ENCODE measurements at places on chromosomes 2 and 18. TPM values are rescaled to one million over a fixed set of nuclear protein-coding genes. Genes with fewer than 3 reads are reported as not detected.

The UGT1A8 gene
- 15.1 TPM for total RNA-seq

- DNase-seq = no peak
These were observed 40.2 kb downstream of the SCTR start for GRCh38 chr2:119483896-119484718.

DNA sequence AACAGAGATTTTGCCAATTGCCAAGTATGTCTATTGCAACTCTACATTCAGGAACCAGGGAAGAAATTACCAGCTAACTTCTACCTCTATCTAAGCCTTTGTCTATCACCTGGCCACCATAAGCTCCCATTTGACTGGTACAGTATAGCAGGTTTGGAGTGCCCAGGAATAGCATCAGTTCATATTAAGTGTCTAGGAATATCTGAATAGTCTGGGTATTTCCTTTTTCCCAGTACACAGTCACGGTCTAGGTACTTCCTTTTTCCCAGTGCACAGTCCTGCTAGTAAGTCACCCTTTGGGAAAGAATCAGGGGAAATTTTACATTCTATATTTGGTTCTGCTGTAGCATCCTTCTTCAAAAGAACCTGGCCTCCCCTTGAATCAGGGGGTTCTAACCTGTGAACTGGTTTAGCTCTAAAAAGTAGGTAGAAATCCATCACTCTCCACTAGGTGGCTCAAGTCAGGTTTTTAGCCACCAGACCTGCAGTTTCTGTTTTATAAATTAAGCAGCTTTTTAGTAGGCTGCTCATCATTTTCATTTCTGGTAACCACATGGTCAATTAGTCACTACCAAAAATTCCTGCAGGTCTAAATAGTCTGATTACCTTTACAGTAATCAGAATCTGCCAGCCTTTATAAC lies 49.3 kb upstream of the DNAJC10 start:
- no peak for DNase-seq

DNA sequence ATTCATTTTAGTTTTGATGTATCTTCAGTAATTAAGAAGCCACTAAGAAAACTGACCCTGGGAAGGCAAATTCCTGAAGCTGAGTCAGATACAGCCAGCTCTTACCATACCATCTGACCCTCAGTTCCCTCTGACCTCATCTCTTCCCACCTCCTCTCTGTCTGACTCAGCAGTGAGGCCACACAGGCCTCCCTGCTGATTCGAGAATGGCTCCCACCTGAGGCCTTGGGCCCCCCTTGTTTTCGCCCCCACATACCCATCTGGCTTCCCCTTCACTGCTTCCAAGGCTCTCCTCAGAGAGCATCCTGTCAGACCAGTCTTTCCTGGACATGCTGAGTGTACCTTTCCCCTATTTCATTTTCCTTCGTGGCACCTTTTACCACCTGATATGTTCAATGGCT lies 71.0 kb upstream of the CYP1B1 start:
- peak; percentile 99 for DNase-seq

GRCh38 chr2:71578767-71579342 lies 125.5 kb downstream of the DYSF start:
- DNase-seq = no peak

DNA sequence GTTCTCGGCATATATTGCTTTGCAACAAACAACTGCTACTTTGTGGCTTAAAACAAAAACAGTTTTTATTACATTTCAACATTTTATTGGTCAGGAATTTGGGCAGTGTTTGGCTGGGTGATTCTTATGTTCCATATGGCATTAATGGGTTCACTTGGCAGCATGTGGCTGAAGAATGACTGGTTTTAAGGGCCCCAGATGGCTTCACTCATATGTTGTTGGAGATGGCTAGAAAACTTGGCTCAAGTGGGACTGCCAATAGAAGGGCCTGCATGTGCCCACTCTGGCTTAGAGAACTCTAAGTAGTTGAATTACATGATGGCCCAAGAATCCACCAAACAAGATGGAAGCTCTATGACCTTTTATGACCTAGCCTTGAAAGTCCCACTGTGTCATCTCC lies 86.1 kb downstream of the FASTKD2 start:
- no peak for DNase-seq

DNA sequence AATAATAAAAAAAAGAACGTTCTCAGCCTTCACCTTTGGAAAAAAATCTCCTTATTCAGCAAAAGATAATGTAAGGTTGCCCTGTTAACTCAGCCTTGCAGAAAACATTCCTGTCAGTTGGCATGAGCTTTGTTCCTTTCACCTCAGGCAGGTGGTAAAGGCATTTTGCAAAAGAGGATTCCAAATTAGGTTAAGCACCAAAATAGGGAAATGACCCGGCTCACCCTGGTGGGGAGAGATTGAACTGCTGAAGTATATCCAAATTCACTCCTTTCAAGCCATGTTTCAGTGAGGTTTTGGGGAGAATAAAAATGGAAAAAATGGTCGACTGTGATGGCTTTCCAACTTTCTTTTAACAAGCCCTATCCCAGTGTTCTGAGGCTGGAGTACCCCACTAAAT lies 1988.8 kb upstream of the PIK3C3 start:
- no peak for DNase-seq

The IL37 gene
- not detected for total RNA-seq

- no peak for DNase-seq
These were observed 35.9 kb downstream of the TMEM18 start for GRCh38 chr2:641164-641871.

DNA sequence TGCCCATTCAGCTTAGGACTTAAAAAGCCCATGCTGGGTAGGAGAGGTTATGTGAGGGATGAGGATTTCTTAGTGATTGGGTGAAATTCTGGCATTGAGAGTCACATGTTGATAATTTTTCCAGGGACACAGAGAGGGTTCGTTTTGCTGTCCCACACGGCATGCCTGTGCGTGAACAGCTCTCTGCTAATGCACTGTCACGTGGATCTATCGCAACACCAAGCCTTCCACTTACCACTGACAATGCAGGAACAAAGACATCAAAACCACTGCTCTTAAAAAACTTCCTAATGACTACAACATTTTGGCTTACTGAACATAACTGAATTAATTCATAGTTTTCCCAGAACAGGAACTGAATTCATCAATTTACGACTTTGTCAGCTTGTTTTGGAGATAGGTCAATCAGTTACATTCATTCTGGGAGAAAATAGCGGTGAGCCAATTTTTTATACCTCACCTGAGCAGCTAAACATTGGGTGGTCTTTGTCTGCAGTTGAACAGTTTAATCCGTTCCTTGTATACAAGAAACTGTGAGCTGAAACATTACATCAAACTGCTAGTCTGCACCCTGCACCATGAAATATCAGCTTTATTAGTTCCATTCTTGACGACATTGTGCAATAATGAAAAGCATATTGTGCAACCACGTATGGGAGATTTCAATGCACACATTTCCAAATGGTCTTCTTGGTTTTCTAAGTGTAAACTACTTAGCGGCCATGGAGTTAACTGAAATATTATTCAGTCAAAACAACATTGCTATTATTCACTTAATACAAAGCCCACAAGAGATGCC lies 127.1 kb downstream of the LPIN1 start:
- DNase-seq = no peak

The DPYSL5 gene
- 1.9 TPM for total RNA-seq

DNA sequence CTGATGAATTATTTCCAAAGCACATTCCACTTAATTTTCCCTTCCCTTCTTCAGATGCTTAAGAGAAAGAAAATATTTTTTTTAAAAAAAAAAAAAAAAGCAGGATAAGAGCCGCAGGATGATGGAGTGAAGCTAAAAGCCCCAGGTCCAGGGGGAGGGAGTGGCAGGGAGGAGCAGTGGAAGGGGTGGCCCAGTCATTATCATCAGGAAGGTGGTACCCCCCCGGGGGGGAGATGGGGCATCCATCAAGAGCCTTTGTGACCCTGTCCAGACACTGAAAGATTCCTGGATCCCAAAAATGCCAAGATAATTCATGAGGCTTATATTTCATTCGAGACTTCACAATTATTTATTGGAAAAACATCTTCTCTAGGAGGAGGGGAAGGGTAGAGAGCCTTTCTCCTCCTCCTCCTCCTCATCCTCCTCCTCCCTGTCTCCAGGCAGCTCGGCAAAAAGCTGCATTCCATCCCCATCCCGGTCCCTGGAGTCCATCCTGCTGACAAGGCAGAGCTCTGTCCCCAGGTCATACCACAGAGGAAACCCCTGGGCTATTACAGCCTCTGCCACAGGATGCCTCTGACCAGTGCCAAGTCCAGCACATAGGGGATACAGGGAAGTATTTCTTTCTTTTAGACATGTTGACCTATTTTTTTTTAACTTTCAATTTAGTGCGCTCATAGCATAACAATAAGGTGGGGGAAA lies 125.3 kb downstream of the TWIST2 start:
- no peak for DNase-seq

The SLC5A7 gene
- total RNA-seq = not detected

The IL36G gene
- total RNA-seq = 0.80 TPM

The IL36B gene
- not detected for total RNA-seq

- DNase-seq = no peak
These were observed 5.8 kb upstream of the MEIS1 start for GRCh38 chr2:66428986-66429612.

The B4GALT6 gene
- 6.0 TPM for total RNA-seq

- DNase-seq = no peak
These were observed 42.3 kb downstream of the CRIM1 start for GRCh38 chr2:36397728-36398413.

- DNase-seq = no peak
These were observed 73.8 kb downstream of the TANC1 start for GRCh38 chr2:159042115-159042850.

DNA sequence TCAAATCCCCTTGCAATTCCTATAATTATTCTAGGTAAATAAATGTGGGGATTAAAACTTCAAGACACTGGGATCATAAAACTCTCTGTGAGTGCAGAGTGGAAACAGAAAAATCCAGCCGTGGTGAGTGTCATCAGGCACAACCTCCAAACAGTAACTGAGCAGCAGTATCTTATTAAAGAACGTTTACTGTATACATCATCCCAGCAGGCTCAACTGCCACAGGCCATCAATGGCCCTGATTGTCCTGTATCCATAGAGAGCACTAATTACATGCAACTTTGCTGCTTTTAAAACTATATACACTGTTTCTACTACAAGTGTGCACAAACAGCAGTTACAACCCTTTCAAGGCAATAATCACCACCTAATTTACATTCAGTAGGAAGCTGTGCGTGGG lies 23.9 kb downstream of the GAREM1 start:
- DNase-seq = no peak

GRCh38 chr2:209614690-209615369 lies 156.8 kb upstream of the UNC80 start:
- DNase-seq = no peak

GRCh38 chr18:7459851-7460770 lies 107.0 kb upstream of the PTPRM start:
- no peak for DNase-seq

- DNase-seq = peak; percentile 62
These were observed 85.1 kb upstream of the ACAA2 start for GRCh38 chr18:49898421-49898820.

- DNase-seq = no peak
These were observed 40.2 kb downstream of the EFR3B start for GRCh38 chr2:25082002-25082622.

The PPP1R1C gene
- total RNA-seq = 1.9 TPM

DNA sequence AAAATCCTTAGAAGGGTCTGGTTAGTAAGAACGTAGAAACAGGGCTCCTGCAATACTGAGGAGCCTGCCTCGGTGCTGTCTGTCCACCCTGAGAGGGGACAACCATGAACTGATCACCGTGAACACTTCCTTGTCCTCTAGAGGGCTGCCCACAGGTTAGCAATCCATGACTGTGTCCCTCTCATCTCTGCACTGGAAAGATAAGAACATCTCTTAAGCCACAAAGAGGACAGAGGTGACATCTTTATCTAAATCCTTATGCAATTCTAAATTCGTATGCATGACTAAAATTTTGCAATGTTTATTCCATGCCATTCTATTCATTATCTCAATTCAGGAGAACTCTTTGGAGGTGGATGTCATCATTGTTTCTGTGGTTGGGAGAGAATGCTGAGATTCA lies 12.8 kb downstream of the EFR3B start:
- no peak for DNase-seq

- no peak for DNase-seq
These were observed 100.9 kb downstream of the DPP10 start for GRCh38 chr2:114543236-114543766.
